Activated CD8-positive, alpha-beta T cell treated with anti-CD3 and anti-CD28 coated beads for 36 hours (primary cell): ENCODE measurements at places on chromosomes 11 and 22.

- no peaks in the 10 kb centered on the region for H3K36me3 ChIP-seq
- DNase-seq = no peak
- no peak overlapping the region for H3K4me3 ChIP-seq
- no peak overlapping the region for H3K27ac ChIP-seq
- H3K4me1 ChIP-seq = no peaks in the 10 kb centered on the region
- peaks cover 7% of the 10 kb centered on the region for H3K27me3 ChIP-seq
Measured at GRCh38 chr11:78782725-78783124, 208.1 kb upstream of the NARS2 start.

DNA sequence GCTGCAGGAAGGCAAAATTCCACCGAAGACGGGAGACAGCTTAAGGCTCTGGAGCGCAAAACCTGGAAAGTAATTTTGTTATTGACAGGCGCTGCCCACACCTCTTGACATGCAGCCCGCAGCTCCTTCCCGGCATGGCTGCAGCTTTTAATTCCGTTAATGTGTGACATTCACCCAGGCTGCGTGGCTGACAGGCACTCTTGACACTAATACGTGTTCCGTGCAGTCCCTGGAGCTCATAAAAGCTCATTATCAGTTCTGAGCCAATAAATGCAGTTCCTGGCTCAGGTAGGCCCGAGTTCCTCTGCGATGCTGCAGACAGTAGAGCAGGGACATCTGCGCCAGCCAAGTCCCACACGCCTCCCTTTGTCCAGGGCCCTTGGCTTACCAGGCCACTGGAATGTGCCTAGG lies 34.8 kb downstream of the TSPAN18 start:
- no peak overlapping the region for H3K4me3 ChIP-seq
- peaks cover 7% of the 10 kb centered on the region for H3K4me1 ChIP-seq
- peaks cover 4% of the 10 kb centered on the region for H3K36me3 ChIP-seq
- H3K27ac ChIP-seq = no peak overlapping the region
- DNase-seq = no peak

DNA sequence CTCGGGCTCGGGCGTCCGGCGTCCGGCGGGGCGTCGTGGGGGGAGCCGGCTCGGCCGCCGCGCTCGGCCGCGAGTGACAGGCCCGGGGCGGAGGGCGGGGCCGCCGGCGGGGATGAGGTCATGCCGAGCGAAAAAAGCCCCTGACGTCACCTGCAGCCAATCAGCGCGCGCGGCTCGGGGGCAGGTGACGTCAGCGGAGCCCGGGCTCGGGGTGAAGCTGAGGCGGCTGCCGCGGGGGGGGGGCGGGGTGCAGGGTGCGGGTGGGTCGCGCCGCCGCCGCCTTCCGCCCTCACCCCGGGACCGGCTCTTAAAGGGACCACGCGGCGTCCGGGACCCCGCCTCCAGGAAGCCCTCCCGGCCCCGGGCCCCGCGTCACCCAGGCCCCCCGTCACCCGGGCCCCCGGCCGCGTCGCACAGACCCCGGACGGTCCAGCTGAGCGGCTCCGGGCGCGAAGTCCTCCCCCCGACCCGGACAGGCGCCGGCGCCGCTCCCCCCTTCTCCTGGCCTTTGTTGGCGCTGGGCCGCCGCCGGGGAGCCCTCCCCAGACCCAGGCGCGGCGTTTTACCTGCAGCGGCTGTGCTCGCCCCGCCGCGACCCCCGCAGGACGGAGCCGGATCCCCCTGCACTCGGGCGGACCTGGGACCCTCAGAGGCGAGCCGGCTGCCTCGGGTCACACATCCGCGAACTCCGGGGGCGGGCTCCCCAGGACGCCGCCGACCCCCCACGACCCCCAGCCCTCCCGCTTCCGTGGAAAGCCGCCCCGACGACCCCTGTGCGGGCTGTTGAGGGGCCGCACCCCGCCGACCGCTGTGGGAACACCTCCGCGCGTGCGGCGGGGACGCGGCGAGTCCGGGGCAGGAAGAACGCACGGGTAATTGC lies at the start of gene DUSP8:
TSS of gene DUSP8 (minus strand) at position 75 of the 880 bp plus-strand sequence. CDS start 6,445 bp downstream, outside the sequence.
- H3K27me3 ChIP-seq = peaks cover 2% of the 10 kb centered on the region
- peaks cover 22% of the 10 kb centered on the region for H3K4me1 ChIP-seq
- H3K4me3 ChIP-seq = peak within 1 kb of the TSS; percentile 37
- no peaks in the 10 kb centered on the region for H3K36me3 ChIP-seq
- no peak within 1 kb of the TSS for H3K27ac ChIP-seq

GRCh38 chr11:19370100-19370861 lies 129.5 kb upstream of the E2F8 start:
- DNase-seq = no peak
- H3K4me3 ChIP-seq = no peak overlapping the region

- DNase-seq = peak; percentile 56
- H3K27me3 ChIP-seq = peaks cover 1% of the 10 kb centered on the region
- H3K27ac ChIP-seq = no peak overlapping the region
- no peaks in the 10 kb centered on the region for H3K36me3 ChIP-seq
- no peak overlapping the region for H3K4me3 ChIP-seq
Measured at GRCh38 chr11:107999759-108000455, 8.8 kb upstream of the CUL5 start.
